Activated naive CD8-positive, alpha-beta T cell treated with anti-CD3 and anti-CD28 coated beads for 36 hours (primary cell): ENCODE measurements at places on chromosomes 4 and X. TPM values are rescaled to one million over a fixed set of nuclear protein-coding genes. Genes with fewer than 3 reads are reported as not detected.

The BCLAF3 gene
- total RNA-seq, result 2.7 TPM

The NDUFC1 gene
- 65.3 TPM for total RNA-seq

The ERAS gene
- total RNA-seq, result 0.70 TPM

The CHRDL1 gene
- total RNA-seq, result not detected

The ANKRD37 gene
- total RNA-seq, result 12.5 TPM

The CD38 gene
- total RNA-seq, result 42.1 TPM

The MTTP gene
- total RNA-seq, result 0.34 TPM

The RCHY1 gene
- 29.9 TPM for total RNA-seq

The LRP2BP gene
- total RNA-seq, result 0.44 TPM

The PNMA3 gene
- 1.9 TPM for total RNA-seq

The PPP4R3C gene
- not detected for total RNA-seq

The BEX5 gene
- 4.5 TPM for total RNA-seq

The POLA1 gene
- 48.4 TPM for total RNA-seq

The APBB2 gene
- total RNA-seq, result 3.1 TPM

The GAGE12J gene
- not detected for total RNA-seq

The RBM10 gene
- total RNA-seq, result 67.2 TPM

The HPGD gene
- total RNA-seq, result 6.0 TPM

The TMSB15C gene
- total RNA-seq, result 2.5 TPM

The C4orf54 gene
- not detected for total RNA-seq

The ABCG2 gene
- total RNA-seq, result 0.78 TPM

The EVC gene
- 0.08 TPM for total RNA-seq

The HOPX gene
- total RNA-seq, result 16.5 TPM

The TMEM154 gene
- 18.3 TPM for total RNA-seq

The DIPK2B gene
- not detected for total RNA-seq

The MTNR1A gene
- not detected for total RNA-seq

The UGT2B15 gene
- not detected for total RNA-seq

The TAF1 gene
- 30.5 TPM for total RNA-seq

The CDX4 gene
- not detected for total RNA-seq

The INTS6L gene
- 17.2 TPM for total RNA-seq

The AMOT gene
- 2.0 TPM for total RNA-seq

The PITX2 gene
- not detected for total RNA-seq

The CLDN34 gene
- total RNA-seq, result not detected

The CT45A5 gene
- not detected for total RNA-seq

The SHROOM4 gene
- not detected for total RNA-seq

The XAGE2 gene
- not detected for total RNA-seq

The INTU gene
- total RNA-seq, result 0.35 TPM

The PRRG3 gene
- total RNA-seq, result not detected

The SLC26A1 gene
- 0.21 TPM for total RNA-seq
